Right cardiac atrium (tissue), 5 donors: ENCODE measurements at places on chromosomes 3 and 15.

- no peak for DNase-seq
Observed at GRCh38 chr3:159832024-159832423, 156.6 kb upstream of the IL12A start.

- no peak for DNase-seq
Observed at GRCh38 chr3:55765398-55765797, 278.3 kb upstream of the WNT5A start.

GRCh38 chr3:75295013-75295412 is 369.1 kb upstream of the FRG2C start:
- no peak for DNase-seq

DNA sequence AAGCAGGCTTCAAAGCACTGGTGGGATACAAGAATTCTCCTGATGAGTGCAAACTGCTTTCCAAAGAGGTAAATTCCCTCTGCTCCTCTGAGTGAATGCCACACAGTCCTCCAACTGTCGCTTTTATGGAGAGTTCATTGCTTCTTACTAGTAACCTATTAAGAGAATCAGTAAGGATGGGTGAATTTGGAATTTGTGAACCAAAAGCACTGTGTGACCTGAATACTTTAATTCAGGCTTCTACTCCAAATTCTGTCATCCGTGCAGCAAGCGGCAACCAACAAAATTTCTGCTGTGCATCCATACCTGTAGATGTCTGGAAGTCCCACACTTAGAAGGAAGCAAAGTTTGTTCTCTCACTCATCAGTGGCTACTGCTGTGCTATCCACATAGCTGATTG is 66.7 kb upstream of the SNRK start:
- DNase-seq, result no peak

DNA sequence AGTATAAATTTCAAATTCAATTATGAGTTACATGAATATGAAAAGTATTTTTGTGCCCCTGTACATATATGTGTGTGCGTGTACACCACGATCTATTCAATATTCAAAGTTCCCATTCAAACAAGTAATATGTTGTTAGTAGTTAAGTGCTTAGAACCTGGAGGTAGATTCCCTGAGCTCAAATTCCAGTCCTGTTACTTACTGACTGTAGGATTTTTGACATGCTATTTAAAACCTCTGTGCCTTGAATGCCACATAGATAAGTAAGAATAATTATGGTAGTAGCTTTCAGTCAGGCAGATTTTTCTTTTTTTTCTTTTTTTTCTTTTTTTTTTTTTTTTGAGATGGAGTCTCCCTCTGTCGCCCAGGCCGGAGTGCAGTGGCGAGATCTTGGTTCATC is 53.3 kb upstream of the CMSS1 start:
- DNase-seq, result no peak

- no peak for DNase-seq
Observed at GRCh38 chr15:47862402-47862801, 145.1 kb downstream of the SEMA6D start.

DNA sequence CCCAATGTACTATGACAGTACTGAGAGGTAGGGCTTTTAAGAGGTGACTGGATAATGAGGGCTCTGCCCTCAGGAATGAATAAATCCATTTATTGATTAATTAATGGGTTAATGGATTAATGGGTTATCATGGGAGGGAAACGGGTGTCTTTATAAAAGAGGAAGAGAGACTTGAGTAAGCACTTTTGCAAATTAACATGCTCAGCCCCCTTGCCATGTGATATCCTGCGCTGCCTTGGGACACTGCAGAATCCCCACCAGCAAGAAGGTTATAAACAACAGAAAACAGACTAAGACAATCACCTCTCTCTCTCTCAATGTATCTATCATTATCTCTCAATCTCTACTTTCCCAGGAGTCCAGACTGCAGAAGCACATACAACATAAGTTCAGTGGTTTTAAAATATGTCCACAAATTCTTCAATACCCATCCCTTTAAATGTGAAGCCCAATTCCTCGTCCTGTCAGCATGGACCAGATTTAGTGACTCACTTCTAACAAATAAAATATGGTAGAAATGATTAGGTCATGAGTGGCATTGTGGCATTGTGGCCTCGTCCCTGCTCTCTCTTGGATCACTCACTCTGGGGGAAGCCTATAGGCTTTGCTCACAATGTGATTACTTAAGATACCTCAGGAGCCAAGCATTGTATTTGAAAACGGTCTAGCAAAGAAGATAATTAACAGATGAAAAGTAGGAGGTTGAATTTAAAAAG is 40.0 kb upstream of the IL12A start:
- DNase-seq, result no peak

GRCh38 chr3:15606434-15606891 is 4.9 kb downstream of the BTD start:
- no peak for DNase-seq
